ENCODE measurements at places on chromosomes 2 and 18. TPM values are rescaled to one million over a fixed set of nuclear protein-coding genes. Genes with fewer than 3 reads are reported as not detected.

Gene EFHD1
- 1.4 TPM for total RNA-seq

Gene CYP1B1
- 6.4 TPM for total RNA-seq

Gene UPP2
- not detected for total RNA-seq

- no peak overlapping the region for H3K27ac ChIP-seq
- H3K36me3 ChIP-seq = no peaks in the 10 kb centered on the region
- H3K27me3 ChIP-seq = no peaks in the 10 kb centered on the region
These were observed 70.2 kb upstream of the DOK6 start for GRCh38 chr18:69330385-69331005.

DNA sequence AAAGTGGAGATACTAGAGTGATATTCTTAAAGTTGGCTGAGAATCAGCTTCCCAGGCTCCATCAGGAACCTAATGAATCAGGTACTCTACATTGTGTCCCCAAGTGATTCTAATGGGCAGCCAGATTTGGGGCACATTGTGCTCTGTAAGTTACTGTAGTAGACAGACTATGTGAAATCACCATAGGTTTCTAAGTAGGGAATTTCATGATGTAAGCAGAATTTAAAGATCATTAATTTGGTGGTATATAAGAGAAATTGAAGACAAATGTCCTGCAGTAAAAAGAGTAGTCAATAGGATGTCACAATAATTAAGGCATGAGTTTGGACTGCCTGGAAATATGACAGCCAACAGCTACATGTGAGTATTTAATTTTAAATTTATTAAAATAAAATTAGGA, 602.4 kb upstream of the ACVR2A start:
- H3K4me1 ChIP-seq = no peaks in the 10 kb centered on the region
- DNase-seq = no peak
- no peaks in the 10 kb centered on the region for H3K27me3 ChIP-seq
- no peaks in the 10 kb centered on the region for H3K36me3 ChIP-seq
- H3K27ac ChIP-seq = no peak overlapping the region

DNA sequence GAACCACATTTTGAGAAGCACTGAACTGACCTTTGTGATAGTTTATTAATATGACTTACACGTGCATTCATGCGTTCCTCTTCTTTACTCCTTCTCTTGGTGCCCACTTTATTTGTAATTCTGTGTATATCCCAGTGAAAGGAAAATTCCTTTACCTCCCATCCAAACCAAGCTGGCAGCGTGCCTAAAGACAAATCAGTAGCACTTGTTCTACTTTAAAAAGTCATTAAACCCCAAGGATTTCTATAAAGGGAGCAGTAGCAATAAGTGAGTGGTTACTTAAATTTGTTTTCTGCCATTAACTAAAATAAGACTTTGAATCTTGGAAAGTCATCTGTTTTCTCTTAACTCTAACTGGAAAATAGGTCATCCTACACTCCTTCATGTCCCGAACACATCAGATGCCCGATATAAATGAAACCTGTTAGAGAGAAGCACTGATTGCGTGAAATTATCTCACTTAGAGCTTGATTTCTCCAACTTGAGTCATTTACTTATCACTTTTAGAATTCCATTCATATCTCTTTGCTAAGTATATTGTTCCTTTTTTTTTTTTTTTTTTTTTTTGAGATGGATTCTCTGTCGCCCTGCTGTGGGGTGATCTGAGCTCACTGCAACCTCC, 10.7 kb downstream of the PIK3C3 start:
- peaks cover 25% of the 10 kb centered on the region for H3K4me1 ChIP-seq
- no peak for DNase-seq
- H3K27me3 ChIP-seq = no peaks in the 10 kb centered on the region
- H3K4me3 ChIP-seq = no peak overlapping the region
- peaks cover 32% of the 10 kb centered on the region for H3K36me3 ChIP-seq

DNA sequence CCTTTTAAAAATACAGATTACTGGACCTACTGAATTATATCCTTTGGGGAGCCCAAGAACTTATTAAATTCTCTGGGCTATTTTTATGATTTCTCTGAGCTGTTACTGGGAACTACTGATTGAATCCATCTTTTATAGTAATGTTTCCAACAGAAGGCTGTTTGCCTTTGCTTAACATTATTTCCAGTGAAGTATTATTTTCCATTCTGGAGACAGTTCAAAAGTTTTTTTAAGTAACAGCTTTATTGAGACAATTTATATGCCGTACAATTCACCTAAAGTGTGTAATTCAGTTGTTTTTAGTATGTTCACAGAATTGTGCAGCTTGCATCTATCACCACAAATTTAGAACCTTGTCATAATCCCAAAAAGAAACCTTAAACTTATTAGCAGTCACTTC, 100.6 kb downstream of the BABAM2 start:
- no peaks in the 10 kb centered on the region for H3K36me3 ChIP-seq
- no peak for DNase-seq
- H3K4me1 ChIP-seq = peaks cover 20% of the 10 kb centered on the region
- H3K27me3 ChIP-seq = no peaks in the 10 kb centered on the region
- H3K27ac ChIP-seq = no peak overlapping the region

- DNase-seq = no peak
- peaks cover 32% of the 10 kb centered on the region for H3K36me3 ChIP-seq
- no peak overlapping the region for H3K27ac ChIP-seq
- H3K4me3 ChIP-seq = no peak overlapping the region
These were observed 47.0 kb downstream of the LANCL1 start for GRCh38 chr2:210429403-210430137.

DNA sequence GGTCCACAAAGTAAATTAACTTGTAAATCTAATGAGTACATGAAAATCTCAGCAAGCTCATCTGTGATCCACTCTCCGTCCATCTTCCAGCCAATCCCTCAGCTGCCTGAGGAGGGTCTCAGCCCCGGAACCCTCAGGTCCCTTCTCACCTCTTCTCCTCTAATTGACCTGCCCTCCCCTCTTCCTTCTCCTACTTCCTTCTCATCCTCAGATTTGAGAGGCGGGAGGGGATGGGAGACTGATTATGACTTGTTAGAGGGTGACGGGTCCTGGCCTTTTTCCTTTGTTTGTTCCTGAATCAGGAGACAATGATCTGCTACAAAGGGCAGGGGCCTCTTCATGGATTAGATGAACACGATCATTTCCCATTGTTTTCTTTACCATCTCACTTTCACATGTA, 80.1 kb downstream of the CYBRD1 start:
- H3K27ac ChIP-seq = no peak overlapping the region
- H3K36me3 ChIP-seq = no peaks in the 10 kb centered on the region
- no peak overlapping the region for H3K4me3 ChIP-seq
- H3K4me1 ChIP-seq = no peaks in the 10 kb centered on the region
- no peak for DNase-seq

DNA sequence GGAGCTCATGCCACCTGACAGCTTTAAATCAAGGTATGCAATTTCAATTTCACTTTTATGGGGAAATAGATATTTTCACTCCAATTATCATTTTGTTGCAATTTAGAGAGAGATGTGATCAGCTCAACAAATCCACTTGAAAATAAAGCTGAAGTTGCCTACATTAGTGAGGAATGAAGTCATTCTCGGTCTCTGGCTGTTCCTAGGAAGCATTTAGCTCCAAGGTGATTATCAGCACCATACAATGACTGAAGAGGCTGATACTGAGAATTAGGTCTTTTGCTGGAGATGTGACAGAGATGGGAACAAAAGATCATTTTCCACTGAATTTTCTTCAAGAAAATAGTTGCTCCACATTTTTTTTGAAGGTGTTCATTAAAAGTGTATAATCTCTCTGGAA, 1303.7 kb downstream of the DPP10 start:
- H3K27ac ChIP-seq = no peak overlapping the region
- H3K4me3 ChIP-seq = no peak overlapping the region
- H3K36me3 ChIP-seq = no peaks in the 10 kb centered on the region

Measured in CD4-positive, alpha-beta memory T cell (primary cell).